ENCODE measurements at places on chromosomes 7 and 10. TPM values are rescaled to one million over a fixed set of nuclear protein-coding genes. Genes with fewer than 3 reads are reported as not detected.
A peak's percentile ranks its signal among the peaks of the same experiment; 100 is the strongest.

GRCh38 chr10:23693925-23694324, 255.1 kb downstream of the OTUD1 start:
- no peaks in the 10 kb centered on the region for H3K36me3 ChIP-seq
- peak overlapping the region; percentile 57 for H3K4me3 ChIP-seq
- H3K27ac ChIP-seq = no peak overlapping the region
- peaks cover 90% of the 10 kb centered on the region for H3K27me3 ChIP-seq

- peaks cover 6% of the 10 kb centered on the region for H3K36me3 ChIP-seq
- DNase-seq = no peak
- H3K27ac ChIP-seq = no peak overlapping the region
- H3K4me3 ChIP-seq = no peak overlapping the region
These were observed 74.8 kb upstream of the RPA3 start for GRCh38 chr7:7793249-7793648.

DNA sequence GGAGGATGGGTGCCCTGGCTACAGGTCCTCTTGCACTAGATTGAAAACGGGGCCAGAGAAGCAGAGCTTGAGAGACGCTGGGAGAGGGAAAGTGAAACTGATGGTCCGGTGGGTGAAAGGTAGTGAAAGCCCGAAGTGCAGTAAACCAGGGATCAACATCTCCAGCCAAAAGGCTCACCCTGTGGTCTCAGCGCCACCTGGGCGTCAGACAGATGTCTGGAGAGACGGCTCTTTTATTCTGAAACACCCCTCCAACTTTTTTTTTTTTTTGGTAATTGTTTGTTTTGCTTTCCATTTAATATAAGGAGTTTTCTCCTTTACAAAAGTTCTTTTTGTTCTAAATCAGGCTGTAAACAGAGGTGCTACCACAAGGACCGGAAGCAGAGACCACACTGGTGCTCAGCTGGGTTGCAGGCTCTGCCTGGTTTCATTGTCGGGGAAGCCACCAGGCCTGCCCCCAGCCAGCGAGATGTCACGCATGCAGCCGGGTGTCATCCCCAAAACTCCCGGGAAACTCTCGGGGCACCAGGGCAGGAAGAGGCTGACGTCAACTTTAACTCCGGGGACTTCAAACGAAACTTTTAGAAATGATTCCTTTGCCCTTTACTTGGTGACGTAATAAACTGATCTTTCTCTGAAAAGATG, 11.2 kb downstream of the IL2RA start:
- H3K36me3 ChIP-seq = no peaks in the 10 kb centered on the region
- peaks cover 44% of the 10 kb centered on the region for H3K4me1 ChIP-seq
- peak overlapping the region; percentile 57 for H3K4me3 ChIP-seq

DNA sequence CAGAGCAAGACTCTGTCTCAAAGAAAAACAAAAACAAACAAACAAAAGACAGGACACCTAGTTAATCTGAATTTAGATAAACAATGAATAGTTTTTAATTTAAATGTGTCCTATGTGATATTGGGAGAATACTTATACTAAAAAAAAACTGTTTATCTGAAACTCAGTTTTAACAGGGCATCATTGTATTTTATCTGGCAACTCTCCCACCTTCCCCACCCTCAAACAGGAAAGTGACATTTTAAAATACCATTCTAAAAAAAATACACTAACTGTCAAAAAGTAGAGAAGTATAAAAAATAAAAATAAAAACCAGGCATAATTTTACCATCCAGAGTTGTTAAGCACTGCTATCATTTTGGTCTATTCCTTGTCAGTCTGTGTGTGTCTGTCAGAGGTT, 119.0 kb downstream of the RTKN2 start:
- no peaks in the 10 kb centered on the region for H3K4me1 ChIP-seq
- H3K36me3 ChIP-seq = no peaks in the 10 kb centered on the region
- H3K27me3 ChIP-seq = no peaks in the 10 kb centered on the region
- no peak for DNase-seq
- H3K27ac ChIP-seq = no peak overlapping the region

DNA sequence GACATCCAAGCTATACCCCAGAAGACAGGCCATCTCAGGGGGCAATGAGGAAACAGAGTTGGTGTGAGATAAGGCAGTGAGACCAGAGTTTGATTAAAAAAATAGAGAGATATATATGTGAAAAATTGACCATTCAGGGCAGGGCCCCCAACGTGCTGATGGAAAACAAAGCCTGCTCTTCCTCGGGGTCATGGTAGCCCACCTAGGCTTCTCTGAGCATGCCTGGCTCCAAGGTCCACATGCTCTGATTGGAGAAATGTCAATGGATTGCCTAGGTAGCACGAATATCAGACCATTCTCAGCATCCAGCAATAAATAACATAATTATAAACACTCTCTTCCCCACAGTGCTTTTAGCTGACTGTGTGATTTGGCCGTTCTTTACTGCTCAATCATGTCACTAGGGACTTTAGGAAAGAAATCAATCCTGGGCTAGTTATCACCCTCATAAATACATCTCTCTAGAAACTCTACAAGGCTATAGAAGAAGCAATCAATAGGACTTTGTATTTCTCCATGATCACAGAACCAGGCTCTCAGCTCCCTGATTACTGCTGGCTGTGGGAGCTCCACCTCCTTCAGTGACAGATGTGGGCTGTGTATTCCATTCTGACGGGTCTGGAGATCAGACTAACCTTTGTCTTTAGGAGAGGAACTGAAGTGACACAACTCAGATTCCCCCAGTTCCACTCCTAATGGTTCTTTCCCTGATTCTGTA, 766.4 kb downstream of the GRID1 start:
- peaks cover 22% of the 10 kb centered on the region for H3K27me3 ChIP-seq
- H3K36me3 ChIP-seq = no peaks in the 10 kb centered on the region
- no peaks in the 10 kb centered on the region for H3K4me1 ChIP-seq

- no peak overlapping the region for H3K27ac ChIP-seq
- H3K27me3 ChIP-seq = peaks cover 26% of the 10 kb centered on the region
- no peaks in the 10 kb centered on the region for H3K4me1 ChIP-seq
- no peaks in the 10 kb centered on the region for H3K36me3 ChIP-seq
These were observed 43.4 kb upstream of the KLF14 start for GRCh38 chr7:130777426-130777825.

DNA sequence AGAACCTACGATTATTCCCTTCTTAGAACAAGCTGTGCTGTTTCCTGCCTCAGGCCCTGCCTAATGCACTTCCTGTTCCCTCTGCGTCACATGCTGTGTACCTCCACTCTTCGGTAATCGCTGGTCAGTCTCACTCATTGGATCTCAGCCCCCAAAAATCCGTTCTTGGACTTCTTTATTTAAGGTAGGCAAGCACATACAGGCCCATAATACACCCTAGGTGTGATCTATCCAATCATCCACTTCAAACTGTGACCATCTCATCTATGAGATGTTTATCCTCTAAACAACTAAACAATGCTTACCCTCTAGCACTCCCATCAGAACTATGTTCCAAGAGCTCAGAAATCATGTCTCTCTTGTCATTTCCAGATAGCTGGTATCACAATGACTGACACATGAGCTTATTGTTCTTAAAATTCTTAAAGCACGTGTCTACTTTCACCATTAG, 83.9 kb downstream of the CADPS2 start:
- H3K4me1 ChIP-seq = peaks cover 40% of the 10 kb centered on the region
- DNase-seq = peak; percentile 24
- H3K27me3 ChIP-seq = no peaks in the 10 kb centered on the region
- H3K4me3 ChIP-seq = peak overlapping the region; percentile 46
- H3K27ac ChIP-seq = peak overlapping the region; percentile 88
- no peaks in the 10 kb centered on the region for H3K36me3 ChIP-seq

- H3K27me3 ChIP-seq = peaks cover 13% of the 10 kb centered on the region
- H3K4me1 ChIP-seq = peaks cover 14% of the 10 kb centered on the region
- H3K27ac ChIP-seq = peak overlapping the region; percentile 75
- H3K4me3 ChIP-seq = no peak overlapping the region
- H3K36me3 ChIP-seq = no peaks in the 10 kb centered on the region
These were observed 210.6 kb downstream of the ZNF365 start for GRCh38 chr10:62584731-62585130.

GRCh38 chr7:30927040-30927439, 15.4 kb downstream of the AQP1 start:
- H3K4me1 ChIP-seq = peaks cover 67% of the 10 kb centered on the region
- H3K4me3 ChIP-seq = no peak overlapping the region
- peaks cover 46% of the 10 kb centered on the region for H3K36me3 ChIP-seq

DNA sequence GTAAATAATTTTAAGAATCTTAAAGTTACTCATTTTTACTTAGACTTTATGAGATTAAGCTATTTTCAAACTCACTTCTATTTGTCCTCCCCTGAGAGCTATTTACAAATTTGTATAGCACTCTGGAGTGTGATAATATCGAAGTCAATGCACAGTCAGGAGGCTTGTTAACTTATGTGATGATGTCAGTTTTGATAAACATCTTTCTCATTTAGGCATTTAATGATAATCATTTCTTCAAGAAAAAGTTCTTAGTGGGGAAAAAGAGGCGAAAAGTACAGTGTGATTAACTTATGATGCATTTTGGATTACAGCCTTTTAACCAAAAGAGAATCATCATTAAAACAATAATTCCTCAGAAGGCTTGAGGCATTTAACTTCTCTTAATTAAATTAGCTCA, 468.6 kb downstream of the AUTS2 start:
- H3K27me3 ChIP-seq = no peaks in the 10 kb centered on the region
- no peaks in the 10 kb centered on the region for H3K36me3 ChIP-seq
- DNase-seq = no peak
- no peak overlapping the region for H3K4me3 ChIP-seq

- no peaks in the 10 kb centered on the region for H3K36me3 ChIP-seq
- H3K27me3 ChIP-seq = peaks cover 5% of the 10 kb centered on the region
- H3K4me1 ChIP-seq = no peaks in the 10 kb centered on the region
- H3K27ac ChIP-seq = no peak overlapping the region
- DNase-seq = no peak
These were observed 7.6 kb upstream of the SLC26A3 start for GRCh38 chr7:107810626-107811025.

GRCh38 chr7:28806841-28807240, 151.3 kb downstream of the TRIL start:
- peaks cover 2% of the 10 kb centered on the region for H3K4me1 ChIP-seq
- no peaks in the 10 kb centered on the region for H3K27me3 ChIP-seq
- H3K36me3 ChIP-seq = peaks cover 23% of the 10 kb centered on the region
- no peak overlapping the region for H3K27ac ChIP-seq

DNA sequence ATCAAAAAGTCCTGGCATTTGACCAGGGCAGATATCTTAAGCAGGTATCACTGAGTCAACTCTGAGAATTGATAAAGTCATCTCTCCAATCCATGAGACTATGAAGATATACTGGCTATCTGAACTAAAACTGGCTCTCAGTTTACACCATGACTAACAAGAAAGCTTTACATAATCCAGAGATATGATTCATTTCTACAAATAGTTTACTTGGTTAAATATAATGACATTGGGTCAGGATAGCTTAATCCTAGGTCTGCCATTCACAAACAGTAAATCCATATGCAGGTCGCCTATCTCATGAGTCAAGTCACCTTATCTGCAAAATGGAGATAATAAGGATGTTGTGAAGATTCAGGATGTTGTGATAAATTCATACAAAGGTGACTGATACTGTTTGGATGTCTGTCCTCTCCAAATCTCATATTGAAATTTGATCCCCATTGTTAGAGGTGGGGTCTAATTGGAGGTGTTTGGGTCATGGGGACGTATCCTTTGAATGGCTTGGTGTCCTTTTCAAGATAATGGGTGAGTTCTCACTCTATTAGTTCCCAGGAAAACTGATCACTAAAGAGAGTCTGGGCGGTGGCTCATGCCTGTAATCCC, 117.4 kb downstream of the JMJD1C start:
- H3K27me3 ChIP-seq = no peaks in the 10 kb centered on the region
- H3K4me3 ChIP-seq = no peak overlapping the region
- no peaks in the 10 kb centered on the region for H3K36me3 ChIP-seq
- H3K27ac ChIP-seq = no peak overlapping the region
- peaks cover 7% of the 10 kb centered on the region for H3K4me1 ChIP-seq
- DNase-seq = no peak

DNA sequence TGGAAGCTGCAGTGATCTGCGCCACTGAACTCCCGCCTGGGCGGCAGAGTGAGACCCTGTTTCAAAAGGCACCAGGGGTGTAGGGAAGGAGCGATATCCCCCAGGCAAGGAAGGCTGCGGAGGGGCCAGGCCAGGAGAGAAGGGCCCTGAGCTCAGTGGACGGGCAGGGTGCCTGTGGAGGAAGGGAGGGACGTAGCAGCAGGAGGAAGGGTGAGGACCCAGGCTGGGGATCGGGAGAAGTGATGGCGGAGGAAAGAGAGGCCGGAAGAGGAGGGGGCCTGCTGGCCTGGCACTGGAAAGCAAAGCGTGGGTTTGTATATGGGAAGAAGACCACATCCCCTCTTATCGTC, 45.6 kb downstream of the ALOX5 start:
- no peaks in the 10 kb centered on the region for H3K27me3 ChIP-seq
- peak overlapping the region; percentile 74 for H3K4me3 ChIP-seq
- DNase-seq = no peak
- peaks cover 37% of the 10 kb centered on the region for H3K4me1 ChIP-seq

DNA sequence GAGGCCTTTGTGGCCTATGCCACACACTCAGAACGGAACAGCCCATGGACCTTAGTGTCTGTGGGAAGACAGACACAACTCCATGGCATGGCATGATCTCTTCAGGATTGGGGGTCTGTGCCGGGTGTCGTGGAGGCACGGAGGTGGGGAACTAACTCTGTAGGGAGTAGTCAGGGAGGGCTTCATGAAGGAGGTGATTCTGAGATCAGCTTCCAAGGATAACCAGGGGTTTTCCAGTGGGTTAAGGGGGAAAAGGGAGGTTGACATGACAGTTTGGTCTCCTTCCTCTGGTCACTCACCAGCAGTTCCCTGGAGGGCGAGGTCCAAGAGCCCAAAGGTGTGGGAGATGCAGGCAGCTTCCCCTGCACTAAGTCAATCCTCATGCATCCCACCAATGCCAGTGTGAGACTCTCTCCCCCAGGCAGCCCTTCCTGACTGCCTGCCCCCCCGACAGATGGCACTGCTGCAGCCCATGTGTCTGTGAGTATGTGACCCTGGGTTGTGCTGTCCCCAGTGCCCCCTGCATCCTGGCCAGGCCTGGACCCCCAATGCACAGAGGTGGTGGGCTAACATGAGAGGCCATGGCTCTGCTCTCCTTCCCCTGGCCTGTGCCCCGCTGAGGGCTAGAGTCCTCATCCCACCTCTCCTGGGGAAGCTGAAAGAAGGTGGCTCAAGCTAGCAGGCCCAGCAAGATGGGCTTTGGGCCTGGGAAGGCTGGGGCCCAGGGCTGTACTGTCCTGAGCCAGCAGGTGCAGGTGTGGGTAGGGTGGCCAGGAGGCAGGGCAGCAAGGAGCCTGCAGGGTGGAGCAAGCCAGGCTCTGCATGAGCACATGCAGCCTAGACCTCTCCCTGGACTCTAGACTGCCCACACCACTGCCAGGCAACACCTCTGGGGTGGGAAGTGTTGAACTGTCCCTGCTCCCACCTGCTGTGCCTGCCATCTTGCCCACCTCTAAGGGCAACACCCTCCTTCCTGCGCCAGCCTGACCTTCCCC, 39.7 kb downstream of the RASGEF1A start:
- H3K27me3 ChIP-seq = peaks cover 59% of the 10 kb centered on the region
- H3K36me3 ChIP-seq = no peaks in the 10 kb centered on the region
- H3K4me1 ChIP-seq = peaks cover 16% of the 10 kb centered on the region
- H3K4me3 ChIP-seq = no peak overlapping the region

The CHCHD2 gene
- 468 TPM for total RNA-seq

The ITGA8 gene
- 1.7 TPM for total RNA-seq
